ENCODE measurements at places on chromosomes 2 and 18. TPM values are rescaled to one million over a fixed set of nuclear protein-coding genes. Genes with fewer than 3 reads are reported as not detected.

- DNase-seq, result no peak
These were observed 218.9 kb upstream of the COPS8 start for GRCh38 chr2:236866542-236867340.

DNA sequence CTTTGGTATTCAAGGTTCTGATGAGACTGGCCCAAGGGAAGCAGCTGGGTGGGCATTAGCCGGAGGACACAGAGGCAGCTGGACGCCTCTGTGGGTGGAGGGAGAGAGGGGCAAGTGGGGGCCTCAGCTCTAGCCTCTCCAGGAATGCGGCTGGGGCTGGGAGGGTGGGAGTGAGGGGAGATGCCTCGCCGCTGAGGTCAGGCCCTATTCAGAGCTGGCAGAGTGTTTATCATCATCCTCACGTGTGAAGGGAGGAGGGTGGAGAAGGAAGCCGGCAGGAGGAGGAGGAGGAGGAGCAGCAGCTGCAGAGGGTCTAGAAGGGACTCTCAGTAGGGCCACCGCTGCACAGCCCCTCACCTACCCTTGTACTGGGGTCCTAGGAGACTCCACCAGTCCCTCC lies 43.1 kb downstream of the TNS1 start:
- no peak for DNase-seq

DNA sequence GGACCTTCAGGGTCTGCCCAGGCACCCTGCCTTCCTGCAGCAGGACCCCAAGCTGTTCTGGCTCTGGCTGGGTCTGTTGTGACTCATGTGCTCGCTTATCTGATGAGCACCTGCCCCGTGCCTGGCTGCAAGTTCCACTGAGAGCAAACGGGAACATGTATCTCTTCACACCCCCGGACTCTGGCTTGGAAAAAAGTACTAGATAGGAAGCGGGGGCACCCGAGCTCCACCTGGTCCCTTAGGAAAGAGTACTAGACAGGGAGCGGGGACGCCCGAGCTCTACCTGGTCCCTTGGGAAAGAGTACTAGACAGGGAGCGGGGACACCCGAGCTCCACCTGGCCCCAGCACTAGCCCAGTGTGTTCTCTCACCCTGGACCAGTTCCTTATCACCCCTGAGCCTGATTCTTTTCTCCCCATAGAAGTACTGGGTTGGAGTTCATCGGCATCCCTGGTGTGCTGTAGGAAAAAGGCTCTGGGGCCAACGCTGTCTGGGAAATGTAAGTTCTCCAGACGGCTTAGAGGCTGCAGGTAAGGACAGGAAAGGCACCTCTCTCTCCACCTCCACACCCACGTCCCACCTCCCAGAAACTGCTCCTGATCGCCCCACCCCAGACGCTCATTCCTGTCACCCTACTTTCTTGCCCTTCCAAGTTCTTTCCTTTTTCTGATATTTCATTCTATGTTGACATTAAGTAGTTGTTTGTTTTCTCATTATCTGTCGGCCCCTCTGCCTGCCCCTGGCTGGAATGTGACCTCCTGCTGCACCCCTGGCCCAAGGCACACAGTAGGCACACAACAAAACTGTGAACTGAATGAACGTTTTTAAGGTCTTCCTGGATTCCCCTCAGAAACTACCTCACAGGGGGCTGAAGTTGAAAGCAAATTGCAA lies 40.2 kb downstream of the HDAC4 start:
- no peak for DNase-seq

DNA sequence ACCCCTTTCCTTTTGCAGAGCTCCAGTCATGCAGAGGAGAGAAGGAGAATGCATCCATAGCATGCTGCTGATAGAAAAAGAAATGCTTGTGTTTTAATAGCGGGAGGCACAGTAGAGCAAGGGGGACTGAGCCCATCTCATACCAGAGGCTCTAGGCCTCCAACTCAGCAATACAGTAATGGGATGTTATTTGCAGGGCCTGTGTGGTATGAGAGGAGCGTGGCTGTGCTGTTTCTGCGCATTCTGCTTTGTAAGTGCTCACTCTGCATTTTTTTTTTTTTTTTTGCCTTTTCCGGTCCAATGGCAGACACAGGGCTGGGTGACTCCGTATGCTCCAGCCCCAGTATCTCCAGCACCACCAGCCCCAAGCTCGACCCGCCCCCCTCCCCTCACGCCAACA lies 200.0 kb downstream of the GBX2 start:
- DNase-seq, result no peak

GRCh38 chr18:62505669-62506494 lies 16.9 kb upstream of the ZCCHC2 start:
- DNase-seq, result no peak

GRCh38 chr18:76656925-76657827 lies 162.1 kb upstream of the ZNF516 start:
- DNase-seq, result no peak

GRCh38 chr18:46555213-46555612 lies 101.8 kb downstream of the LOXHD1 start:
- no peak for DNase-seq

GRCh38 chr2:97716695-97717612 lies 3.6 kb downstream of the ZAP70 start:
- no peak for DNase-seq

DNA sequence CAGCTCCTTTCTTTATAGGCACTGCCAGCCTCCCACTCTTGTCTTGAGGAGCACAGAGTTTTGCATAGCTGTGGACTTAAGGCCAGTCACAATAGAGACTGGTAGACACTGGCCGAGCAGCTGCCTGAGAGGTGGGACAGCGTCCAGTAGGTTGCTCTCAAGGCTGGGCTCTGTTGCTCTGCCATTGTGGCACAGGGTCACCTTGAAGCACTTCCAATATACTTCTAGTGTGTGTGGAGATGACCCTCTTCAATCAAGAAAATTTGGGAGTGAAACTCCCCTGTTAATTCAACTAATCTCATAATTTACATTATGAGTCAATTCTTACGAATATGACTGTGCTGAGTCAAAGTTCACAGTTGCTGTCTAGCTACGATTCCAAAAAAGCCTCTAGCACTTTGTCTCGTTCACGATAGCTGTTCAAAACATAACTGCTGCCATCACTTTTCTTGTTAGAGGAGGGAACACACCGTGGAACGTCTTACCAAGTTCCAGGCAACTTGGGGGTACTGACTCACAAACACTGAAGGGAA lies 636.2 kb downstream of the EPHA4 start:
- DNase-seq, result no peak

DNA sequence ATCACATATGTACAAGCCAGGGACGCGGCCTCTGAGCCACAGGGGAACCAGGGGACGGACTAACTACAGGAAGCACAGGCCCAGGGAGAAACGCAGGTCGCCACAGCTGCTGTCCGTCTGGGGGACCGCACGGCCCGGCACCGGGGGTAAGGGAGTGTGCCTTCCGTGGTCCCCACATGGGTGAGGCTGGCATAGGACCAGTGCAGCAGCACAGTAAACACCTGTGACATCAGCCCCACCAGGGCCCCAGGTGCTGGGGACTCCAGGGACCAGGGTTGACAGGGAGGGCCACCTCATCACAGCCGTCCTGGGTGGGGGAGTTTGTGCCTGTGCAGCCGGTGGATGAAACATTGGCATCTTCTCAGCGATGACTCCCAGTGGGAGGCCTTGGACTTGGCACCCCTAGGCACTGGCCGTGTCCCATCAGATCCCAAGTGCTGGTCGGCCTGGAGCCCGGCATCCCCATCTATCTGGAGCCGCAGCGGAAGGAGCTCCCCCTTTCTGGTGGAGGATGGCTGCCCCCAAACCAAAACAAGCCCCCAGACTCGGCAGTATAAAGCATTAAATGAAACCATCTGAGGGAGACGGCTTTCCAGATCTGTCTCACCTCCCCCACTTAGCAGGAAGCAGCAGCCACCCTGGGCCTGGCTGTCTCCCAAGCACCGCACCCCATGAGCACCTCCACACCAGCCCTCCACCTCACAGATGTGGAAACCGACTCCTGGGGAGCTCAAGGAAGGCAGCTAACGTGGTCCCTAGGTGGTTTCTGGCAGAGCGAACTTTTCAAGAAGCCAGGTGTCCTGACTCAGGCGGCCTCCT lies 22.5 kb downstream of the AQP12A start:
- no peak for DNase-seq

DNA sequence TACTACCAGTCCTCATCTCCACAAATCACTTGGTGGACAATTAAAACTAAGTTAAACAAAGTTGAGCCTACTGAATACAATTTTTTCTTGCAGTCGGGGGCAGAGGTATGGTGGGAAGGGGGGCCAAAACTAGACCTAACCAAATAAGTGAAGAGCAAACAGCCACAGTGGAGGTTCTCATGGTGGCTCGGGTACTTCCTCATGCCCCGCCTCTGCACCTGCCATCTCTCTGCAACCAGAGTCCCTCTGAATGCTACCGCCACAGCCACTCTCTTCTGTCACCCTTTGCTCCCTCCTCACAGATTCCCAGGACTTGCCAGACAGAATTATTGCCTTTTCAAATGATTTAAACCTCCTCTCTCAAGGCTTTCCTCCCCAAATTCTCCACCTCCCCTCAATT lies 204.2 kb downstream of the TMEM247 start:
- DNase-seq, result no peak

The PID1 gene
- 5.4 TPM for polyA plus RNA-seq

The RUFY4 gene
- 0.32 TPM for polyA plus RNA-seq

The CNGA3 gene
- polyA plus RNA-seq, result not detected

The NDUFV2 gene
- 131 TPM for polyA plus RNA-seq

The TDRD15 gene
- not detected for polyA plus RNA-seq
